ENCODE measurements at places on chromosomes 7 and 10. TPM values are rescaled to one million over a fixed set of nuclear protein-coding genes. Genes with fewer than 3 reads are reported as not detected.

The PRKG1 gene
- total RNA-seq: 24.7 TPM

The HPSE2 gene
- 0.18 TPM for total RNA-seq

- peak; percentile 88 for DNase-seq
Observed at GRCh38 chr7:75993689-75994387, 557 bp downstream of the TMEM120A start.

DNA sequence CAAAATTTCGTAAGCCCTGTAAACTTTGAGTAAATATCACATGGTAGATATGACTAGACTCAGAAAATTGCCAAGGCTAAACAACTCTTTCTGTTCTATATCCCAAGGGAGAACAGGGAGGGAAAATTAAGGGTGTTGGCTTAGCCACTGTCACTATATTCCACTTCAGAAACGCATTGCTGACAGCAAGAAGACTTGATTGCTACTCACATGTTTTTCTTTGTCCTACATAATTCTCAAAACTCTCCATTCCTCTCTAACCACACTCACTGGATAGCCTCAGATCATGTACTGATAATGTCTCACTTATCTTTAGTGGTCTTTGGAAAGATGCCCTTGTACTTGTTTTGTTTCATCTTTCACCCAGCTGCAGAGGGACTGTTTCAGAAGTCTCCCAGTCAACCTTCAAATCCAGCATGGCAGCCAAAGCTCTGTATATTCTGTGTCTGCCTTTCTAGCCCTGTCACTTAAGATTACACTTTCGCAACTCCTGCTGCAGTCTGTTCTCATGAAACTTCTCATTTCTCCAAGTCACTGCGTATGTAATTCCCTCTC is 582.4 kb upstream of the FZD8 start:
- no peak for DNase-seq

GRCh38 chr10:113695691-113696090 is 16.0 kb downstream of the CASP7 start:
- no peak for DNase-seq

The SLC26A4 gene
- total RNA-seq: 0.28 TPM

The AIFM2 gene
- 12.9 TPM for total RNA-seq

DNA sequence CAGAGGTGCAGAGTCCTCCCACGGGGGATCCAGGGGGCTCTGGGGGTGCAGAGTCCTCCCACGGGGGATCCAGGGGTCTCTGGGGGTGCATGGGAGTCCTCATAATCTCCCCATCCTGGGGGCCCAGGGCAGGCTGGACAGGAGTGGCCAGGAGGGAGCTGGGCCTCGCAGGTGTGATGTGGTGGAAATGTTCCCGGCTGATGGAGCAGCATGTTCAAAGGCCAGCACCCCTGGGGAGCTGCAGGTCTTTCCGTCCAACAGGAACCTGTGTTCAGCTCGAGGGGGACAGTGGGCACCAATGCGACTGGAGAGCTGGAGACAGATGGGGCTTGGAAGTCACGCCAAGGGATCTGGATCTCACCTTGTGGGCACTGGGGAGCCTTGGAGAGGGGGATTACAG is 38.5 kb upstream of the PSMG3 start:
- no peak for DNase-seq

DNA sequence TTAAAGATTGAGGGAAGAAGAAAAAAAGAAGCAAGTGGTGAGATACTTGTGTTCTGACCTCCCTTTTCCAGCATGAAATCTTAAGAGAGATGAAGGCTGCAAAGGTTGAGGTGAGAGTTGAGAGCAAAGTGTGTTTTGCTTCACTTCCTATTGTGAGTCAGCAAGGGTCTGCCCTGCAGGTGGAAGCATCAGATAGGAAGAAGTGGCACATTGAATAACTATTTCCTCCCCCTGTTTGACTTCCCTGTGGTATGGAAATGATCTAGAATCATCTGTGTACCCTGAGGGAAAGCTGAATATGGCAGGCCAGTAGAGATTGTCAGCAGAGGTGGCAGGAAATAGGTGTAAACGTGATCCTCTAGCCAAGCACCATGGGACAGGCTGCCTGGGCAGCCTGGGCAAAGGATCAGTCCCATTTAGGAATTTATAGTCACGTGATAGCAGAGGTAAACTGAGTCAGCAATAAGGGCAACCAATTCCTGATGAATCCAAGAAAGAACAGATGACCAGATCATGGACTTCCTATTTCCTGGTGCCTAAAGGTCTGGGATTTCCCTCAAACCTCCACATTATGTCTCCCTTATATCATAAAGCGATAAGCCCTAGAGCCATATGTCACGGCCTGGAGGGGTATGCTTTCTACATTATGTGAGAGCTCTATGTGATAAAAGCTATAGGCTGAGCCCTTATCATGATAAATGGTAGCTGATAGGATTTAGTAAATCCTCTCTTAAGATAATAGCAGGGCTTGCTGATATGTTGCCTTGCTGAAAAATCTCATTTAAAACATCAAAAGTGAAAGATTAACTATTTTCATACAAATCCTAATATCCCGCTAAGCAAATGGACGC is 287.0 kb downstream of the MDFIC start:
- DNase-seq: no peak
